ENCODE measurements at places on chromosomes 6 and 20. TPM values are rescaled to one million over a fixed set of nuclear protein-coding genes. Genes with fewer than 3 reads are reported as not detected.

DNA sequence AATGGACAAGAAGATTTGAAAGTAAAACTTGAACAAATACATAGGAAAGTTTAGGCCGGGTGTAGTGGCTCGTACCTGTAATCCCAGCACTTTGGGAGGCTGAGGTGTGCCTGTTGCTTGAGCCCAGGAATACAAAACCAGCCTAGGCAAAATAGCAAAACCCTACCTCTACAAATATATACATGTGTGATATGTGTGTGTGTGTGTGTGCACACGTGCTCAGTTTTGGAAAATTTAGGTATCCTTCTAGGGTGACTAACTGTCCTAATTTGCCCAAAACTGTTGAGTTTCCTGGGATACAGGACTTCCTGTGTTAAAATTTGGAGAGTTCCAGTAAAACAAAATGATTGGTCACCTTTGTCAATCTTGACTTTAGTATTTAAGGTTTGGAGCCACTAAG is 503.2 kb downstream of the PKHD1 start:
- no peak for DNase-seq

Gene PEX7
- 15.7 TPM for total RNA-seq

- DNase-seq: no peak
Observed at GRCh38 chr20:20621195-20621594, 91.2 kb downstream of the RALGAPA2 start.

DNA sequence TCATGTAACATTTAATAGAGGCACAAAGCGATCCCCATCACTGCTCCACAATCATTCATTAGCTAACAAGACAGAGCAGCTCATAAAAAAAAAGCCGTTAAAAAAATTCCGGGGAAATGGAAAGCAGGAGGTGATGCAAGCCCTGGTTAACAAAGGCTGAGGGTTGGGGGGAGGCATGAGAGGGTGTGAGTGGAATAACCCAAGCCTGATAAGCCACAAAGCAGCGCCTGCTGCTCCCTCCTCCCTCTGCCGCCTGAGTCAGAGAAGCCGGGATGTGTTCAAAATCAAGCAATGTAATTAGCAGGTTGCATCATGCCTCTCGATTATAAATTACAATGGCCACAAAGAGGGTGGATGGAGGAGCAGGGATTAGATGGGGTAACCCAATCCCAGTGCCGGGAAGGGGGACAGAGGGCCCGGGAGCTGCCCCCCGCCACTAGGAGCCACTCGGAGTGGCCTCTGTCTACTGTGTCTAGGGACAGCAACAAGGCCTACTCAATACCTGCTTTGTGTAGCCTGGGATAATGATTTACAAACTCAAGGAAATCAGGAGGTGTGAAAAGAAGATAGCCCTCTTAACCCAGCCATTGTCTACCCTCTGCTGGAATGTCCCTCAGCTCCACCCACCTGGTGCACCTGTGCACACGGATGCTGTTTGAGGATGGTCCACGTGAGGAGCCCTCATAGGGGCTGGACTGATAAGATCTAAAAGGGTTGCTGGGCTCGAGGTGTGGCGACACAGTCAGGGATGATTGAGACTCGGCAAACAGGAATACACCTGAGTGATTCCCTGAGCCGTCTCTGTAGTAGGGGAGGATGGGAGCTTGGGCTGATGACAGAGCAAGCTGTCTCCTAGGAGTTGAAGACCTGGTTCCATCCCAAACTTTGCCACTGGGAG is 156.9 kb downstream of the VEGFA start:
- DNase-seq: peak; percentile 70

DNA sequence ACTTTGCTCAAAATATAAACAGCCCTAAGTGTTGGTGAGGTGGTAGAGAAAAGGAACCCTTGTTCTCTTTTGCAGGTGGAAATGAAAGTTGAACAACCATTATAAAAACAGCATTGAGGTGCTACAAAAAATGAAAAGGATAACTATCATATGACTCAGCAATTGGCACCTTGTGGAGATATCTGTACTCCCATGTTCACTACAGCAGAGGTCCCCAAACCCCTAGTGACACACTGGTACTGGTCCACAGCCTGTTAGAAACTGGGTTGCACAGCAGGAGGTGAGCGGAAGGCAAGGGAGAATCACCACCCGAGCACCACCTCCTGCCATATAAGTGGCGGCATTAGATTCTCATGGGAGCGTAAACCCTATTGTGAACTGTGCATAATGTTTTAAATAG is 267.4 kb upstream of the THEMIS start:
- DNase-seq: no peak

- peak; percentile 43 for DNase-seq
Observed at GRCh38 chr20:33433465-33434234, 9.9 kb downstream of the SNTA1 start.

Gene CLVS2
- total RNA-seq: under 0.01 TPM

Gene TSHZ2
- not detected for total RNA-seq

- no peak for DNase-seq
Observed at GRCh38 chr20:57464642-57465211, 60.2 kb downstream of the CTCFL start.

DNA sequence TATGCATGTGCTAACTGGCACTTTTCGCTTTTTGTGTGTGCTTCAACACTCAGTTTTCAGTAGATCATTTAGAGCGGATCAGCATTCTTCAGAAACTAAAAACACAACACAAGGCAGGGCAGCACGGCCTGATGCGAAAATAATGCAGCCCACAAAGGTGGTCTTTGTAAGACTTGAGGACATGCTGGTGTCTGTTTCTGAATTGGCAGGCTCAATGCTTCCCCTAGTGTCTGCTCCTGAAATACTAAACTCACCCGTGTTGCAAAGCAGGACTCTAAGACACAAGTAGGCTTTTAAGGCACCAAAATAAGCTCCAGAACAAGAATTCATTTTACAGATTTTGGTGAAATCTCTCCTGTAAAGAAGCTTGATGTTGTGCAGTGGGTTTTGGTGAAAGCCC is 676.5 kb downstream of the TENT5A start:
- peak; percentile 24 for DNase-seq

Gene SLC22A16
- not detected for total RNA-seq

- DNase-seq: no peak
Observed at GRCh38 chr20:59194023-59194935, 30.7 kb downstream of the ZNF831 start.

DNA sequence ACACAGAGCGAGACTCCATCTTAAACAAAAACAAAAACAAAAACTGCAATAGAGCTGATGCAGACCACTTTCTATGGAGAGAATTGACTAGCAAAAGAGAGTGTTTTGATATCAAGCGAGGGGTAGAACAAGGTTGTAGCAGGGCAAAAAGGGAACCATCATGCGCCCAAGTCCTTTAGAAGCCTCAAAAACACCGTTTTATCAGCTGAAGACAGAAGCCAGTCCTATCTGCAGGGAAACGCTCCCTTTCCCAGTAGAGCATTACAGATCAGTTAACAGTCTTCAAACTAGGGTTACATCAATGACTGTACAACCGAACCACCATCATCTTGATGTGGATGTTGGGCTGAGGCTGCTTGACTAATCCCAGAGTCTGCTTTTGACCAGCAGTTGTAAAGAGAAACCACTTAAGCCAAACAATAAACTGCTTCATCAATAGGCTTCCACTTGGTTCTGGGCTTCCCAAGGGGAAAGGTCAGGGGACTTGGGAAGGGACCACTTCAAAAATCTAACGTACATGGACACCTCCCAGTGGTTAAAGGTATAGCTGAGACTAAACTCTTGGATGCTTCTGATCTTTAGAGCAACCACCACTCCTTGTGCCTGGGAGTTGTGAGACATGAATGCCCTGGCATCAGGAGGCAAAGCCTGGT is 59.6 kb upstream of the SPDEF start:
- DNase-seq: no peak

DNA sequence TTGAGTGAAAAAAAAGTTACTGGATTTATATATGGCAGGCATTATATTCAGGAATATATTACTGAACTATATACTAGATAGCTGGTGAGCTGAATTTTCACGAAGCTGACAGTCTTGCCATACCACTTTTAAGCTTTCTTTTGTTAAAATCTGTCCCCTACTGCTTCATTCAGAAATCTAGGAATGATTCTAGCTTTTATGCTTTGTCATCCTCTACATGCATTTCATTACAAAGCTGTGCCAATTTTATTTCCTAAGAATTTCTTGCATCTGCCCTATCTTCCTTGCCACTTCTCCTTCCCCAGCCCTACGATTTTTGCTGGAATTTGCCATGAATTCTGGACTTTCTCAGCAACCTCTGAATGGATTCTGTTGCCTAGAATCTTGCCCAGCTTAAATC is 158.5 kb upstream of the ADGRB3 start:
- DNase-seq: no peak

Gene FAM210B
- 31.6 TPM for total RNA-seq

Gene PERP
- 0.63 TPM for total RNA-seq

Gene COL9A3
- not detected for total RNA-seq

- peak; percentile 80 for DNase-seq
Observed at GRCh38 chr6:108841377-108841855, 6.8 kb upstream of the ARMC2 start.

- DNase-seq: peak; percentile 75
Observed at GRCh38 chr6:82057846-82058554, 189.5 kb downstream of the IBTK start.

DNA sequence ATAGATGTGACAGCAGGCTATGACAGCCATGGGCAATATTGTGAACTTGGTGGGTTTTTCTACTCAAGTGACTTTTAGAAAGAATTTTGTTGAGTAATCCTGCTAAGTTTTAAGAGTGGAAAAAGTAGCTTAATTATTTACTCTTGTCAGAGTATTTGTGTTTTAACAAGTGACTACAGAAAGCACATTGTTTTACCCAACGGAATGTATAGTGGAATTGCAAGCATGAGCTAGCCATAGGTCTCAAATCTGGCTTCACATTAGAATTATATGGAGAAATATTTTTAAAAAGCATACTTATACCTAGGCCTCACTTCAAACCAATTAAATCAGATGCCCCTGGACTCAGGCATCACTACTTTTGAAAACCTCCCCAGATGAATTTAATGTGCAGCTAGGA is 35.5 kb upstream of the GOPC start:
- DNase-seq: no peak

GRCh38 chr6:157767775-157768156 is 55.3 kb upstream of the SNX9 start:
- DNase-seq: no peak

Gene CST3
- total RNA-seq: 431 TPM

- DNase-seq: no peak
Observed at GRCh38 chr6:74757813-74758212, 448.0 kb downstream of the COL12A1 start.

Gene NKX2-4
- not detected for total RNA-seq

DNA sequence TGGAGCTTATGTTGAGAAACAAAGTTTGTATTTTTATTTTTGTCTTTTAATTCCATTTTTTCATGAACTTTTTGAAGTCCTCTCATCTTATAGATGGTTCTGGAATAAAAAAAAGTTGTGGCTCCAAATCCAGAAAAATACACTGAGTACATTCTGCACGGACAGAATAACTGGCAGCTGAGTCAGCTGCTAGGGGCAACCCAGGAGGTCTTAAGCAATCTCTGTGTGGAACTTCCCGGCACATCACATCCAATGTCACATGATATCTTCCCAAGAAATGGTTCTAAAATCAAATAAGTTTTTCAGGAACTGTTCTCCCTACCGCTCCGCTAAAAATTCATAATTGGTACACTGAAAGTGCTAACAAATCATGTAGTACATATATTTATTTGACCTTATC is 29.8 kb downstream of the SLC13A3 start:
- peak; percentile 74 for DNase-seq

Gene MCM3
- total RNA-seq: 149 TPM

- DNase-seq: no peak
Observed at GRCh38 chr6:40880906-40881305, 158.1 kb downstream of the UNC5CL start.

Gene TAGAP
- not detected for total RNA-seq

DNA sequence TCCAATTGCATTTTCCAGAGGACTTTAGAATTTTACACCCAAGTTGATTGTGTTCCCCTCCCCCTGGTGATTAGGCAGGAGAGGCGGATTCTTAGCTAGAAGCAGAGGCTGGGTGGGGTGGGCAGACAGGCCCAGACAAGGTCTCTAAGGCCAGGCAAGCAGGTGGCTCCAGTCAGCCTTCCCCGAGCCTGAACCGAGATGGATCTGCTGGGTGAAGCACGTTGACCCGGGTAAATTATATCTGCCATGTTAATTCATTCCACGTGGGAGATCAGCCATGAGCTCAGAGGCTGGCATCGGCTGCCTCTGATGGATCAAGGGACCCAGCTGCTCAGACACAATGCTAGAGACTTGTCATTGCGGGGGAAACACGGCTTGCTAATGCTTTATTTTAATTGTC is 159.5 kb upstream of the MAFB start:
- DNase-seq: no peak

Gene SLC17A3
- total RNA-seq: not detected

DNA sequence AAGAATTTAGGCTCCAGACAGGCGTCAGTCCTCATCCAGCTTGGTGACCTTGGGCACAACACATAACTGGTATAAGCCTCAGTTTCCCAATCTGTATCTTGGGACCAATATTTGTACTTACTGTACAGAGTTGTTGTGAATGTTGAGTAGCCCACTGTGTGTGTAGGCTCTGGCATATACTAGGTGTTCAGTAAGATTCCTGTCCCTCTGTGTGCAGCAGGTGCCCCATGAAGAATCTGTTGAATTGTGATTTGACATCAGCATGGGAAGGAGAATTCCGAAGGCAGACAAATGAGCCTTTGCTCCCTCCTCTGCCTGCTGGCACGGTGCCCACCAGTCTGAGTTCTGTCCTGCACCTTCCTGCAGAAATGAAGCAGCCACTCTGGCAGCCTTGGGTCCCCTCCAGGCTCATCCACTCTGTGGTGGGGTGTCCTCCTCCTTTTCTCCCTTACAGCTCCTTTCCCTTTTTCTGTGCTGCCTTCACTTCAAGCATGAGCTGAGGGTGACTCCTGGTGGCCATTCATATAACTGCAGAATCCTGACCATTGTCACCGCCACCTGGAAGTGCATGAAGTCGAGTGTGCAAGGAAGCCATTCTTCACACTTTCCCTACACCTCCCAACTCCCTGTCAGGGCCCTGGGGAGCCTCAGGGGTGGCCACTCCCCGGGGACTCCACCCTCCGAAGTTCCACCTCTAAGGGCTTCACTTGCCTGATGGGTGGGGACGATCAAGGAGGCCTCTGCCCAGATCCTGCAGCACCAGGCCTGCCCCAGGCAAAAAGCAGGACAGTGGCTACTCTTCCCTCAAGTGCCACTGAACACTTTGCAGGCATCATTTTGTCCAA is 48.2 kb downstream of the MRPL14 start:
- peak; percentile 64 for DNase-seq

- DNase-seq: no peak
Observed at GRCh38 chr20:62178316-62179161, 4.3 kb upstream of the MTG2 start.

- DNase-seq: no peak
Observed at GRCh38 chr6:13045676-13046075, 282.7 kb downstream of the TBC1D7 start.

- peak; percentile 20 for DNase-seq
Observed at GRCh38 chr20:59207742-59208357, 44.2 kb downstream of the ZNF831 start.

GRCh38 chr6:85460921-85461797 is 11.3 kb downstream of the NT5E start:
- peak; percentile 68 for DNase-seq

Gene SIGLEC1
- total RNA-seq: not detected

DNA sequence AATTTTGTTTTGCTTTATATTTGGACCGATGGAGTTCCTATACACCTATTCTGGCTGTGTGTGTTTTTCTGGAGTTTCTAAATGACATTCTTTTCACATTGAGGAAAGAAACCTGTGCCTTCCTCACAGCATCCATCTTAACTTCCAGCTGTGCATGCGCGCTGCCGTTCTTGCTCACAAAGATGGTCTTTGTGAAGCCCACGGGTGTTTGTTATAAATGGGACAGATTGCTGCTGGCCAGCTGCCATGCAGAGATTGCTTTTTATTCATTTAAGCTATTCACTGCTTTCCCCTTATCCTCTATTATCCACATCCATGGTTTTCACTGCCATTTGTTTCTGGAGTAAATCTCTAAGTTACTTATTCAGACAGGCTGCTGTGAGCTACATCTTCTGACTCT is 54.2 kb downstream of the SYNDIG1 start:
- no peak for DNase-seq

Measured in LHCN-M2 (cell line).